Left lobe of liver (tissue), 2 donors: ENCODE measurements at places on chromosomes 7 and 10.

DNA sequence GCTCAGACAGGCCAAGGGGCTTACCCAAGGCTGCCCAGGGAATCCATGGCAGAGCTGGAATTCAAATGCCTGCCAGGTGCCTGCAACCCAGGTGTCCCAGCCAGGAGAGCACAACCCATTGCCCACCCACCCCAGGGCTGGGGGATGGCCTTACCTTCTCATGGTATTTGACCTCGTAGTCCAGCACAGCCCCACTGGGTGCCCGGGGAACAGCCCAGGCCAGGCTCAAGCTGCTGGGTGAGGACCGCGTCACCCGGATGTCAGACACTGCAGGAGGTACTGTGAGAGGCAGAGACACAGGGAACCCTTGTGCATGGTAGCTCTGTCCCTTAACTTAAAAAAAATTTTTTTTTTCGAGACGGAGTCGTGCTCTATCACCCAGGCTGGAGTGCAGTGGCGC, 9.0 kb downstream of the EPHB4 start:
- DNase-seq, result no peak

GRCh38 chr10:34141032-34141680, 673.9 kb downstream of the PARD3 start:
- DNase-seq, result no peak

GRCh38 chr10:103793429-103793828, 61.9 kb downstream of the SH3PXD2A start:
- DNase-seq, result peak; percentile 60

- DNase-seq, result no peak
Measured at GRCh38 chr10:82861889-82862288, 986.9 kb downstream of the NRG3 start.

- peak; percentile 36 for DNase-seq
Measured at GRCh38 chr7:919114-919442, 35.4 kb downstream of the ADAP1 start.
